SW 1271 (cell line): ENCODE measurements at places on chromosomes 6 and 20.

GRCh38 chr20:25045343-25045712 lies 12.6 kb downstream of the ACSS1 start:
- DNase-seq, result no peak

- no peak for DNase-seq
Observed at GRCh38 chr6:152118224-152118623, 310.7 kb downstream of the ESR1 start.

GRCh38 chr20:4876301-4876700 lies 125.0 kb downstream of the SLC23A2 start:
- no peak for DNase-seq

GRCh38 chr6:41132254-41132653 lies 21.9 kb downstream of the TREML1 start:
- no peak for DNase-seq

GRCh38 chr20:24492031-24492607 lies 22.7 kb downstream of the SYNDIG1 start:
- no peak for DNase-seq
